Aorta (tissue), 5 donors: ENCODE measurements at places on chromosomes 1 and 21.

GRCh38 chr1:151846062-151846568, 6.5 kb upstream of the C2CD4D start:
- DNase-seq: no peak

DNA sequence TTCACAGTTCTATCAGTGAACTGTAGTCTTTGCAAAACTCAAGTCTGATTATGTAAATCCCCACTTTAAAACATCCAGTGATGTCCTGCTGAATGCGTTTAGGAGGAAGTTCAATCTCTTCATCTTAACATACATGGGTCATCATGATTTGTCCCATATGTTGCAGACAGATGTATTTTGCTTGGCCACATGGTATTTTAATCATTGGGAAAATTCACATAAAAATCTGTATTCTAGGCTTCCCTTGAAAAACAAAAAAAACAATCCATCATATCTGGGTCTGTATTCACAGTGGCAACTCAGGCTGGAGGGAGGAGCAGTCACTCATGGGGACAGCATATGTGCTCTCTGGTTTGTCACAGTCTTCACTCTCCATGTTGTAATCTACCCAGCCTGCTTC, 44.8 kb upstream of the CDC7 start:
- no peak for DNase-seq

DNA sequence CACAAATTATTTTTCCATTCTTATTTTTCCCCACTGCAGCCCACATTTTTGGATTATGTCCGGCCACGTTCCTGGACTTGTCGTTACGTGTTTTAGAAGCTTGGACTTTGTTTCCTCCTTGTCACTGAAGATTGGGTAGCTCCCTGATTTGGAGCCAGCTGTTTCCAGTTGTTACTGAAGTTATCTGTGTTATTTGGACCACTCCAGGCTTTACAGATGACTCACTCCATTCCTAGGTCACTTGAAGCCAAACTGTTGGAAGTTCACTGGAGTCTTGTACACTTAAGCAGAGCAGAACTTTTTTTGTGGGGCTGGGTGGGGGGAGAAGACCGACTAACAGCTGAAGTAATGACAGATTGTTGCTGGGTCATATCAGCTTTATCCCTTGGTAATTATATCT, 12.2 kb upstream of the AXDND1 start:
- peak; percentile 51 for DNase-seq

DNA sequence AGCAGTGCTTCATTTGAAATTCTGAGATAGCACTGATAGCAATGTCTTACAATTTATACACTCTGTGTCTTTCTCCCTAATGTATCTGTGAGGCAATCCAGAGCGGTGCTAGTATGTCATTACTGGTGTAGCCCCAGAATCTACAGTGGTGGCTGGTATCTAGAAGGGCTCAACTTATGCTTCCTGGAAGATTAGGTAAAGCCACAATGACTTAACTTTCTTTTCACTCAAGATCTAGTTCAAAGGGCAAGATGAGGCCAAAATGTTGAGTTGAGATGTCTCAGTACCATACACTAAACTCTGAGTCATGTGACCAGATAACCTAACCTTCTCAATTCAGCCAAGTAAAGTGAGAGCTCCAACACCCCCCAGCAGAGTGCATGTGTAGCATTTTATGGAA, 77.5 kb downstream of the PAPPA2 start:
- DNase-seq: no peak

DNA sequence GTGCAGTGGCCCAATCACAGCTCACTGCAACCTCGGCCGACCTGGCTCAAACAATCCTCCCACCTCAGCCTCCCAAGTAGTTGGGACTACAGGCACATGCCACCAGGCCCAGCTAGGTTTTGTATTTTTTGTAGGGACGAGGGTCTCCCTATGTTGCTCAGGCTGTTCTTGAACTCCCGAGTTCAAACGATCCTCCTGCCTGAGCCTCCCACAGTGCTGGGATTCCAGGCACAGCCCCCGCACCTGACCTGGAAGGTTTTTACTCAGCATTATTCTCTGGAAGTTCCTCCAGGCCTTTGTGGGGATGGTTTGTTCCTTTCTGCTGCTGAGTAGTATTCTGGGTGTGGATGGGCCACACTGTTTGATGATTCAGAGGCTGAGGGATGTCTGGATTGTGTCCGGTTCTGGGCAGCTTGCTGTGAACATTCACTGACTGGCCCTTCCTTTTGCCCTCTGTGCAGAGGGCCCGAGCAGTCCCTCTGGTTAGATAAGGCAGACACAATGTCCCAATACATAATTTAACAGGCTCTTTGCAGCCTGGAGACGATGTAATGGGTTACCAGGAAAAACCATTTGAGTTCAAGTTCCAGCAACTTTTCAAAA, 6.0 kb upstream of the TRAPPC10 start:
- no peak for DNase-seq

DNA sequence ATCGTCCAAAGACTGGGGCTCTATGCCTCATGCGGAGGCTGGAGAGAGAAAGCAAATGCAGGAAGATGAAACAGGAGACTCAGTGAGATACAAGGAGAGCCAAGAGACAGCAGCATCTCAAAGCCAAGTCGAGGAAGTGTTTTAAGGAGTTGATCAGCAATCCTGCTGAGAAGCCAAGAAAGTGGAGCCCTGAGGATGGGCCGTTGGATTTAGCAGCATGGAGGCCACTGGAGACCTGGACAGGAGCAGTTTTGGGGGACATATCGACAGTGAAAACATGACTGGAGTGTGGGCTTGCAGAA, 107.4 kb upstream of the ZBTB40 start:
- DNase-seq: no peak

- DNase-seq: no peak
Measured at GRCh38 chr1:187443939-187444338, 615.2 kb downstream of the PLA2G4A start.
